ENCODE measurements at places on chromosomes 2 and 18. TPM values are rescaled to one million over a fixed set of nuclear protein-coding genes. Genes with fewer than 3 reads are reported as not detected.

DNA sequence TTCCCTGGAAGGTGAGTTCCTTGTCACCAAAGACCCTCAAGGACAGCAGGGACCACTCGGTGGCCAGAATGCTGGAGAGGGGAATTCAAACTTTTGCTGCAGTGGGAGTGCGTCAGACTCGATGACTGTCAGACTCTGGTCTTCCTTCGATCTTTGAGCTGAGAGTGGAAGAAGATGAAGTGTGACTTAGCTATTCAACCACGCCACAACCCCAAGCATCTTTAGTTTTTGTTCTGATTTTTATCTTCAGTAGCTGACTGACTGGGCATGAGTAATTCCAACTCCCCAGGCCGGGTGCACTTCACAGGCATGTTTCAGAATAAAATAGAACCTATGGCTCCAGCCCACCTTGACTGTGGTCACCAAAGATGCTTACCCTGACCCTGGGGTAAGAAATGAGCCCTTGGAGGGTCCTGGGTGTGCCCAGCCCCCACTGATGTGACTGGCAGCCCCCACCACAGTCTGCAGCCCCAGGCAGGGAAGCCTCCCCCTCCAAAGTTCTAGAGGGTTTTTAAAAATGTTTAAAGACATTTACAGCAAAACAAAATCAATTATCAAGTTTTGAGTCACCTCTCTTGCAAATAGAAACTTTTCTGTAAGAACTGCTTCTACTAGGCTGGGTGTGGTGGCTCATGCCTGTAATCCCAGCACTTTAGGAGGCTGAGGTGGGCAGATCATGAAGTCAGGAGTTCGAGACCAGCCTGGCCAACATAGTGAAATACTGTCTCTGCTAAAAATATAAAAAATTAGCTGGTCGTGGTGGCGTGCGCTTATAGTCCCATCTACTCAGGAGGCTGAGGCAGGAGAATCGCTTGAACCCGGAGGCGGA, 24.9 kb upstream of the YWHAQ start:
- no peaks in the 10 kb centered on the region for H3K27me3 ChIP-seq
- no peaks in the 10 kb centered on the region for H3K4me1 ChIP-seq
- no peak overlapping the region for H3K4me3 ChIP-seq
- no peak overlapping the region for H3K27ac ChIP-seq

DNA sequence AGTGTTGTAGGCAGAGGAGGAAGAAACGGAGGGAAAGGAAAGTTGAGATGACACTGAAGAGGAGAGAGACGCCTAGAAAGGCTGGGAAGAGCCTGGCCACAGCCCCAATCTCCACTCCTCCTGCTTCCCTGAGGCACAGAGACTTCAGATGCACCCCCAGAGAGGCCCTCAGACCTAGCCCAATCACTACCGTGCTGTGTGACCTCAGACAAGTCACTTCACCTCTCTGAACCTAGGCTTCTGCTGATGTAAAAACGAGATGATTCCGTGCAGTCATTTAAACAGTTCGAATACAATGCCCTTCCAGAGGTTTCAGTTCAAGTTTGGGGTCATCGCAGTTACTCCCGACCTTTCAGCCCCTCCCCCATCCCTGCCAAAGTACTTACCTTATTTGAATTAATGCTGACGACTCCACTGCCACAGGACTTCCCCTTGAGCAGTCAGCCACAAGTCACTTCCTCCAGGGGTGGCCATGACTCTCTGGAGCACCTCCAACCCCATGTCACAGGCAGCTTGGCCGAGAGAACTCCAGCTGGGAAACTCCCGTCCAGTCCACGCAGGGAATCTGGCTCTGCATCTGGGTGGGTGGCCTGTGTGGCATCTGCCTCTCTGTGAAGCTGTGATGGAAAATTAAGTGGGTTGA, 105.2 kb upstream of the ID2 start:
- H3K27me3 ChIP-seq = no peaks in the 10 kb centered on the region
- DNase-seq = peak; percentile 82
- no peaks in the 10 kb centered on the region for H3K4me1 ChIP-seq
- no peak overlapping the region for H3K4me3 ChIP-seq

DNA sequence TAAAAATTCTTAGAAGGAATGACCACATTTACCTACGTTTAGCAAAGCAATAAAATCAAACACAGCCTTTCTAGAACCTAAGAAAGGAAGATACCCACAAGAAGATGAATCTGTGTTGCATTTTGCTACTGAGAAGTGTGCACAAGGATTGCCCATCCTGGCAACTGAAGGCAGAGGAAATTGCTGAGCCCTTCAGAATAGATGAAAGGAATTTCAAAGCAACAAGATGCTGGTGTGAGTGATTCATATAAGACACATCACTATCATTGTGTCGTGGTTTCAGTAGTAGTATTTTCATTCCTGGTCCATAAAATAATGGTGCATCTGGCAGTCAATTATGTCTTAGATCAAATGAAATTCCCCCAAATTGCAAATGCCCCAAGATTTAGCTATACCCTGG, 48.4 kb upstream of the ANKRD44 start:
- no peak overlapping the region for H3K4me3 ChIP-seq
- H3K27me3 ChIP-seq = no peaks in the 10 kb centered on the region
- H3K4me1 ChIP-seq = no peaks in the 10 kb centered on the region
- DNase-seq = no peak

DNA sequence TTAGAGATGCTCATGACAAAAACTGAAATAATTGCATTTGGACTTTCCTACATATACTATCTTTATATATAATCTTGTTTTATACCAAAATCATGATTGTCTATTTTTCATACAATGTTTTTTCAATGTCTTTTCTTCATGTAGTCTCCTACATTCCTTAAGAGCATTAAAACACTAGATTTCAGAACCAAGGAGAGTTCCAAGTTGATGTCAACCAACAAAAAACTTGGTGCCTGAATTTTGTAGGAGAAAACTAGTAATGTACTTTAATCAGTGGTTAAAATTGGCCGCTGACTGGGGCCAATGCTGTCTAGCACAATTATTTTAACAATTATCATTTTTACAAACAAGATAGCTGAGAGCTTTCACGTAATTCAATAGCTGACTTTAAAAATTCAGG, 678.8 kb downstream of the DCC start:
- no peak overlapping the region for H3K4me3 ChIP-seq
- no peaks in the 10 kb centered on the region for H3K27me3 ChIP-seq
- H3K4me1 ChIP-seq = no peaks in the 10 kb centered on the region
- no peaks in the 10 kb centered on the region for H3K36me3 ChIP-seq
- no peak for DNase-seq

- peaks cover 4% of the 10 kb centered on the region for H3K4me1 ChIP-seq
- H3K36me3 ChIP-seq = no peaks in the 10 kb centered on the region
- DNase-seq = no peak
- no peak overlapping the region for H3K27ac ChIP-seq
- H3K4me3 ChIP-seq = no peak overlapping the region
These were observed 121.2 kb downstream of the CAPN13 start for GRCh38 chr2:30686000-30686399.

Gene CELF4
- not detected for total RNA-seq

Gene CNTNAP5
- total RNA-seq = not detected

Measured in aorta (tissue), 5 donors.